ENCODE measurements at places on chromosomes 3 and 15. TPM values are rescaled to one million over a fixed set of nuclear protein-coding genes. Genes with fewer than 3 reads are reported as not detected.

The CCRL2 gene
- 4.7 TPM for total RNA-seq

The ITGA11 gene
- total RNA-seq: 0.54 TPM

The LRRC57 gene
- 14.4 TPM for total RNA-seq

The CHRFAM7A gene
- 2.9 TPM for total RNA-seq

The OR5K1 gene
- not detected for total RNA-seq

The CCDC54 gene
- not detected for total RNA-seq

The TLR9 gene
- not detected for total RNA-seq

The TUSC7 gene
- total RNA-seq: not detected

The TRIM42 gene
- total RNA-seq: not detected

The SEMA6D gene
- total RNA-seq: 2.2 TPM

The CLDN18 gene
- total RNA-seq: not detected

The ADIPOQ gene
- total RNA-seq: under 0.01 TPM

The SRGAP3 gene
- total RNA-seq: under 0.01 TPM

The IQCH gene
- total RNA-seq: 1.2 TPM

The PRTG gene
- 1.4 TPM for total RNA-seq

The LRTM1 gene
- total RNA-seq: not detected

The LSAMP gene
- not detected for total RNA-seq

The CHDH gene
- not detected for total RNA-seq

The GOLGA8T gene
- not detected for total RNA-seq

The UPK1B gene
- not detected for total RNA-seq

The RARB gene
- 51.6 TPM for total RNA-seq

The P3H2 gene
- total RNA-seq: 5.0 TPM

The KCTD6 gene
- 5.3 TPM for total RNA-seq

The FBN1 gene
- total RNA-seq: 315 TPM

The CEP19 gene
- 2.4 TPM for total RNA-seq

The CXCR6 gene
- not detected for total RNA-seq

The PDZRN3 gene
- 0.18 TPM for total RNA-seq

The KLHL40 gene
- total RNA-seq: not detected

The SPESP1 gene
- total RNA-seq: 1.0 TPM

The EPHA3 gene
- total RNA-seq: 1.7 TPM

The IGSF11 gene
- total RNA-seq: not detected

The THRB gene
- total RNA-seq: 0.38 TPM

The LRRIQ4 gene
- not detected for total RNA-seq

The TM4SF4 gene
- not detected for total RNA-seq

The DNAH12 gene
- total RNA-seq: under 0.01 TPM

The AAGAB gene
- 41.9 TPM for total RNA-seq

The SLC24A5 gene
- not detected for total RNA-seq

Measured in endothelial cell of coronary artery (primary cell).